ENCODE measurements at places on chromosomes 2 and 18.

DNA sequence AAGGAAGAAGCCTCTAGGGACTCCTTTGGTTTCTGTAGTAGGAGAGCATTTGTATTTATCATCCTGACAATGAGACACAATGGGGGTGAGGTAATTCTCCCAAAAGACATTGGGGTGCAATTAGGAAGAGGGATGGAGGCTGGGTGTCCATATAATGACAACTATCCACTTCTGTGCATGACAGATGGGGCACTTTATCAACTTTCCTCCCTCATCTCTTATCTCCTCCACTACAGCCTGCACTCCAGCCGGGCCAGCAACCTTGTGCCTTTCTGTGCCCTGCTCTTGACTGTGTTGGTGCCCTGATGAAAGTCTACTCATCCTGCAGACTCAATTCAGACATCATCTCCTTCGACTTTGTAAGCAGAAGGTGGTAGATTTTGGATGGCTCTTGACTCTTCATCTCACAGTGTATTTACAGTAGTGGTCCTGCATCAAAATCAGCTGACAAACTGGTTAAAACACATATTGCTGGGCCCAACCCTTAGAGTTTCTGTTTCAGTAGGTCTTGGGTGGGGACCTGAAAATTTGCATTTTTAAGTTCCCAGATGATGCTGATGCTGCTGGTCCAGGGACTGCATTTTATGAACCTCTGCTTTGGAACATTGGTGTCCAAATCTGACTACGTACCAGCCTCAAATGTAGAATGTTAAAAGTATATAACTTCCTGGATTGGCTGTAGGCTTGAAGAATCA lies 40.8 kb upstream of the CFAP36 start:
- no peak for DNase-seq

- DNase-seq, result no peak
These were observed 9.2 kb downstream of the NMI start for GRCh38 chr2:151280271-151280670.

DNA sequence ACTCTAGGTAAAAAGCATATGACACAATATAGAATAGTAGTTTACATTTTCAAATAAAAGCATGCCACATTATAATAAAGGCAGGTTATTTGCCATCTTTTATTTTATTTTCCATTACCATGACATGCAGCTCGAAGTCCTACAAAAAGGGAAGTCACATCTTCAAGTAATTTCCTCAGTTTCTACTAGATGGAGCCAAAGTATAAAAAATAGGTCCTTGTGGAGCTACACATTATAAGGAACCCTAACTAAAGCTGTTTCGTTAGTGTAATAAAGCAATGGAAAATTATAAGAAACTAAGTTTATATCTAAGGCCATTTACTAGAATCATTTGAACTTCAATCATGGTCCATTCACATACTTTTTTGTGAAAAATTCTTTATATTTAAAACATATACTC lies 674.5 kb downstream of the KCNJ3 start:
- peak; percentile 50 for DNase-seq

- DNase-seq, result no peak
These were observed 90.6 kb upstream of the ARL4C start for GRCh38 chr2:234587341-234588053.

- peak; percentile 81 for DNase-seq
These were observed 618.8 kb downstream of the SOCS6 start for GRCh38 chr18:70907673-70908072.

- no peak for DNase-seq
These were observed 6.6 kb downstream of the CNNM4 start for GRCh38 chr2:96767135-96767871.

DNA sequence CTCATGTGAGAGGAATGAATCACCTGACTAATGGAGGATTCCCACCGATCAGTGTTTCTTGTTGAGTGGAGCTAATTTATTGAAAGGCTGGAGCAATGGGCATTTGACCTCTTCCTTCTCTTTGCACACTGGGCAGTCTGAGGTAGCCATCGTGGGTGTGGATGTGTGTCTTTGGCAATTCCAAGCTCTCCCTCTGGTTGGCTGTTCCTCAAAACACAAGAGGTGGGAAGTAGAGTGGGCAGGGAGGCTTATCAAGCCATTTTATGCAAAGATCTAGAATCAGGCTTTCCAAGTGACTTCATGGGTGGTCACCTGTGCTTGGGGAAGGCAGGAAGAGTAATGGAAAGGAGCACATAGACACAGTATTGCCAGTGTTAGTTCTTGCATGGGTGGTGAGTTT lies 154.8 kb downstream of the INSIG2 start:
- no peak for DNase-seq

GRCh38 chr2:141911485-141912066 lies 219.2 kb downstream of the LRP1B start:
- DNase-seq, result no peak

DNA sequence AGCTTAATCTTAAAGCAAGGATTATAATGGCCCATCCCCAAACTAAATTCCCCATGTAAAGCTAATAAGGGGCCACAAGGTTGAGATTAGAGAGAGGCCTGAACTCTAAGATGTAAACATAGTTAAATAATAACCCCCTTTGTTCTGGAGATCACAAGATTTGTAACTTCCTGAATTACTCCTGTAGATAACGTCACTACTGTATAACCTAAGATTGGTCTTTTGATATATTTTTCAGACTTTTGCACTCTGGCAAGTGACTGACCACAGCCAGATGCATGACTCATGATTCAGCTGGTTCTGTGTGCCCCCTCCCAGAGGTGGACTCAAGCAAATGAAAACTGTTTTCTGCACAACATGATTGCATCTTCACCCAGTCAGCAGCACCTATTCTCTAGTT lies 686.0 kb upstream of the DDX18 start:
- DNase-seq, result no peak

DNA sequence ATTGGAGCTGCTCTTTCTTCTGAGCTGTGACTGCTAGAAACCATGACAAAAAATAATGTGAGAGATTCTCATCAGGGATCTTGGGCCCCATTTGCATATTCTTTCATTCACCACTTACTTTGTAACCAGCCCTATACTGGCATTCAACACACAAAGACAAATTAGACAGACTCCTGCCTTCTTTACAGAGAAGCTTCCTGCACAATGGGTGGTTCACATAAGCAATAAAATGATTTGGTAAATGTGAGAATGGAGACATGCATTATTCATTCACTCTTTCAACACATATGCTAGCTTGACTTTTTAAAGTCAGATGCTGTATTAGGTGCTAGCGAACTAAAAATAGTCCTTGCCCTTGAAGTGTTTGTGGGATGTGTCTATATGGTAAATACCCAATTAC lies 174.4 kb downstream of the NCKAP5 start:
- no peak for DNase-seq

DNA sequence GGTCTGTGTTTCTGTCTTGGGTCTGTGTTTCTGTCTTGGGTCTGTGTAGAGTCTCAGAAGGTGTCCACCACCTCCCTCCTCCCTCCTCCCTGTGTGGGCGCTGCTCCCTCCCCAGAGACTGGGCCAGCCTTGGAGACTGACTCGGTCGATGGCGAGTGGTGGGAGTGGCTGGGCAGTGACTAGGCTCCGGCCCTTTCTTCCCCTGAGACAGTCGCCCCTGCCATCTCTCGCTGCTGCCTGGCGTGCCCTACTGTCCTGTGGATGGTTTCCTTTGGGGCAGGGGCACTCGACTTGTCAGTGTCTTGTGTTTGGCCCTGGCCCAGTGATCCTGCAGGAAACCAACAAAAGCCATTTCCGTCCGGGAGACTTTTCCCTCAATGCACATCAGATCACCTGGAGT lies 215.8 kb downstream of the NDUFA10 start:
- no peak for DNase-seq

Measured in NCI-H345 (cell line).